ENCODE measurements at places on chromosomes 12 and 14.

DNA sequence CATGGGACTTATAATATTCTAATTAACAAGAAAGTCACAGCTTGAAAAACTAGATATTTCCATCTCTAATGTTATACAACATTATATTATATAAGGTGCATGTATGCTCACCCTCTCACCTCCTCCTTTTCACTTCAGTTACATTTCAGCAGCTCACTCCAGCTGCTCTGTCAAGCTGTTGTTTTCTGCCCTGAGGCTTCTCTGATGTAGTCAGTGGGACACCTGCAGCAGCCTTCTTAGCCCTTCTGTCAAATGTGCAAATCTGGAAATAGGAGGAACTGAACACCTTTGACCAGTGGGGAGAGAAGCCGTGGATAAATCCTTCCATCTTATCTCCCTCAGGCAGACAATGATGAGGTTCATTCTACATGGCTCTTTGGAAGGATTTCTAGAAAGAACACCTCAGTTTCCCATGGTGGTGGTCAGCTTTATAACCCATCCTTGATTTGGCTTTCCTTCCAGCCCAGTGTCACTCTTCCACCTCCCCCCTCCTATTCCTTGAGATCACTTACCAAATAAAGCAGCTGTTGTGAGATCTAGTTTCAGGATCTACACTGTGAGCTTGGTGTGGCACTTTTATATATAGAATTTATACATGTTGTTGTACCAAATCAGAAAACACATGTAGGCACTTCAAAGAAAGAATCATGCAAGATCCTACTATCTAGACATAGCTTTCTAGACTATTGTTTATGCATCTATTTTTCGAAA is 79.6 kb upstream of the STK38L start:
- no peak for DNase-seq

GRCh38 chr14:85599939-85600338 is 70.0 kb downstream of the FLRT2 start:
- DNase-seq: peak; percentile 27

DNA sequence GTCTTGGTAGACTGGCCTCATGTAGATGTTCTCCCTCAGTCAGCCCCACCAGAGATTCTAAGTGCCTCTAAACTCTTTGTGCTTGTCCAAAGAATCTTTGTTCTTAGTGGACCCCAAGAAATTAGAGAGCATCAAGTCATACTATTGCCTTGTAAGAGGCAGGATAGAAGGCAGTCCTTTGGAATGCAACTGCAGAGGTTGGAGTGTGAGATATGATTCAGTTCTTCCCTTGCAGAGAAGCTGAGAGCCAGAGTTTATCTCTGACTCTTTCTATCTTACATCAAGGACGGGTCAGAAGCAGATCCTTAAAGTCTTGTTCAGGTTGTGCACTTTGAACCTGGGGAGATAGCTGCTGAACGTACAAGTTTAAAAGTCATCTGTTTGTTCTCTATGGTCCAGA is 21.1 kb downstream of the TMX1 start:
- DNase-seq: no peak

GRCh38 chr12:71216725-71217579 is 59.2 kb upstream of the TSPAN8 start:
- peak; percentile 8 for DNase-seq

GRCh38 chr14:89813617-89814031 is 140.9 kb downstream of the EFCAB11 start:
- DNase-seq: peak; percentile 99

DNA sequence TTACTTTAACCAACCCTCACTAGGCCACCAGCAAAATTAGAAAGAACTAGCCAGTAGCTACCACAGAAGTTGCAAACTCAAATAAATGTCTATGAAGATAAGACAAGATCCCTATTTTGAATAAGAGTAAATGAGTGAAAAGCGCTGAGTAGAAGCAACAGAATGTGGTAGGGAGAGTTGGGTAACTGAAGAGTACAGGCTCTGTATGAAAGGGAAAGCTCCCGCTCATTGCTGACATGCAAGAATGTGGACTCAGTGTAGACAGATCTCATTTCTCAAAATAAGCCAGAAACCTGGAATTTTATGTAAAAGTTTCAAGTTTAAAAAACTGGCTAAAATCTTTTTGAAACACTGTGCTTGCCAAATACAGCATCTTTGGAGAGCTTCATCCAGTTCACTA is 63.9 kb downstream of the NAV3 start:
- DNase-seq: no peak

DNA sequence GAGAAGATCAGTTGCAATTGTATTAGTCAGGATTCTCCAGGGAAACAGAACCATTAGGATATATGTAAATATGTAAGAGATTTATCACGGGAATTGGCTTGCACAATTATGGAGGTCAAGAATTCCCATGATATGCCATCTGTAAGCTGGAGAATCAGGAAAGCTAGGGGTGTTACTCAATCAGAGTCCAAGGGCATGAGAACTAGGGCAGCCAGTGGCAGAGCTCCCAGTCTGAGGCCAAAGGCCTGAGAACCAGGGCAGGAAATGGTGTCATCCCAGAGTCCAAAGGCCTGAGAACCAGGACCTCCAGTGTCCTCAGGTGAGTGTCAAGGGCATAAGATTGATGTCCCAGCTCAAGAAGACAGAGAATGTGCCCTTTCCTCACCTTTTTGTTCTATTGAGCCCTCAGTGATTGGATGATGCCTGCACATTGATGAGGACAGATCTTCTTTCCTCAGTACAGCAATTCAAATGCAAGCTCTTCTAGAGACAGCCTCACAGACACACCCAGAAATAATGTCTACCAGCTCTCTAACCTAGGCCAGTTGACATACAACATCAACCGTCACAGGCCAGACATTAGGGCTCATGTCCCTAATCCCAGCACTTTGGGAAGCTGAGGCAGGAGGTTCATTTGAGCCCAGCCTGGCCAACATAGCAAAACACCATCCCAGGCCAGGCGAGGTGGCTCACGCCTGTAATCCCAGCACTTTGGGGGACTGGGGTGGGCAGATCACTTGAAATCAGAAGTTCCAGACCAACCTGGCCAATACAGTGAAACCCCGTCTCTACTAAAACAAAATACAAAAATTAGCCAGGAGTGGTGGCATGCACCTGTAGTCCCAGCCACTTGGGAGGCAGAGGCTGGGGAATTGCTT is 34.9 kb upstream of the ZNF740 start:
- DNase-seq: no peak

DNA sequence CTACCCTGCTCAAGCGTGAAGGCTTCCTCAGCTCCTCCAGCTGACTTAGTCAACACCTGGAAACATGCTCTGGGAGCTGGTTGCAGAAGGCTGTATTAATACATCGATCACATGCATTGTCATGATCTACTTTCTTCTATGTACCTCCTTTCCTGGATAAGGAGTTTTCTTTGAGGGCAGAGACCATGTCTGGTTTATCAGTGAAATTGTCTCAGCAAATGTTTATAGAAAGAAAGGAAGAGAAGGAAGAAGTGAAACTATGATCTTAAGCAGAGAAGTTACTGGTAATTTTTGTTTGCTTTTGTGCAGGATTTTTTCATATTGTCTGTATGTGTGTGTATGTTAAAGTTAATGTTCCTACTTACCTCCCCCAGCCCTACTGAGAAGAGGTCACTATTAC is 4.5 kb downstream of the DYRK4 start:
- DNase-seq: no peak

DNA sequence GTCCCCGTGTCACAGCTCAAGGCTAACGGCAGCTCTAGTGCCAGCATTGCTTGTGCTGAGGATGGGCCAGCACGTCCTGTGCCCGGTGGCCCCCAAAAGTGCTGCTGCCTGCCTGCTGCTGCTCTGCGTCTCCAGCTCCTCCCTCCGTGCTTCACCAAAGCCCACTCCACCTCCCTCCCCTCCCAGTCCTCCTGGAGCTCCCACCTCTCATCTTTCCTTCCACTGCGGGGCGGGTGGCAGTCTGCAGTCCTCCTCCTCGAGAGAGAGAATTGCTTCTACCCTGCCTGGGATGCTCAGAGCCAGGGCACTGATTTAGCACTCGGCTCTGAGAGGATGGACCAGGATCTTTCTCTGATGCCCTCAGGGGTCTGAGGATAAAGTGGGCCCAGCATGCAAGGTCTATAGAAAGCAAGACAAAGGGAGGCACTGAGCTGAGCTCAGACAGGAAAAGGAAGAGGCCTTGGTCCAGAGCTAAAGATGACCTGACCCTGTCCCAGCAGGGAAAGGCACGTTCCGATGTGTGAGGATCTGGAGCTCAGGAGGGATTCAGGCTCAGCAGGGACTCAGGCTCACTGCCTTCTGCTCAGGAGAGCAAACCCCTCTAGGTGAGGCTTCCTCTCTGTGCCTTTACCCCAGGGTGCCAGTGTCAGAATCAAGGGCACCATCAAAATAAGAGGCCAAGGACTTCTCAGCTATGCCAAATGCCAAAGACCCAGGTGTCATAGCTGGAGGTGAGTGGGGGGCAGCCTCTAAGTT is 113.1 kb upstream of the FKBP4 start:
- no peak for DNase-seq

GRCh38 chr12:69469854-69470188 is 367 bp upstream of the FRS2 start:
- no peak for DNase-seq

DNA sequence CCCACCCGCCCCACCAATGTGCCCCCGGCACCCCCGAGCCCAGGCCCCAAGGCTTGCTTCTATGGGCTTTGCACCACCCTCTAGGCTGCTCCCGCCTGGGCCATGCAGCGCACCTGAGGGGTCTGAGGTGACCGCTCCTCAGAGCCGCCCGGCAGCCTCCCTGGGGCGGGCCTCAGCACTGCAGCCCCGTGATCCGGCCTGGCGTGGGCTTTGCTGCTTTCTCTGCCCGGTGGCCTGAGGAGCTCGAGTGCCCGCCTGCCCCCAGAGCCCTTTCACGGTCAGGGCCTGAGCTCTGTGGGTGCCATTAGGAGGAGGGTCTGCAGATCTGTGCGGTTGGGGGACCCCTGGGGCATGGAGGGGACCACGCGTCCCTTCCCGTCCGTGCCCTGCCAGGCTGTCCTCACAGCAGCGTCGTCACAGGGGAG is 6.2 kb downstream of the MTA1 start:
- DNase-seq: no peak

DNA sequence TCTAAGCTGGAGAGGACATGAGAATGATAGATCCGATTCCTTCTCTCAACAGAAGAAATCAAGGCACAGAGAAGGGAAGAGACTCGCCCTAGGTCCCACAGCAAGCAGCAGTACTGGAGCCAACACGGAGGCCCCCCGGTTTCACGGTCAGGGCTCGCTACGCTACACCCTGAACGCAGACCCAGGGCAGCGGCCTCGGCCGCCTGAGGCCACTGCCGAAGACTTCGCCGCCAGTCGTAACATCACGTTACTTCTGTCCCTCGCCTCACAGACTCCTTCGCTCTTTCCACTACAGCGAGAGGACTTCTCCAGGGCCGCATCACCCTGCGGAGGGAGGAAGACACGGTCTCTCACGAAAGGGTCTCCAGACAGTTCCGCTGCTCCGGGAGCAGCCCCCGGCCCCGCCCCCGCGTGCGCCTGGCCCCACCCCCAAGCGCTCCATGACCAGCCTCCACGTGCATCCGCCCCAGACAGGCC is 411 bp upstream of the DCAF4 start:
- DNase-seq: no peak

DNA sequence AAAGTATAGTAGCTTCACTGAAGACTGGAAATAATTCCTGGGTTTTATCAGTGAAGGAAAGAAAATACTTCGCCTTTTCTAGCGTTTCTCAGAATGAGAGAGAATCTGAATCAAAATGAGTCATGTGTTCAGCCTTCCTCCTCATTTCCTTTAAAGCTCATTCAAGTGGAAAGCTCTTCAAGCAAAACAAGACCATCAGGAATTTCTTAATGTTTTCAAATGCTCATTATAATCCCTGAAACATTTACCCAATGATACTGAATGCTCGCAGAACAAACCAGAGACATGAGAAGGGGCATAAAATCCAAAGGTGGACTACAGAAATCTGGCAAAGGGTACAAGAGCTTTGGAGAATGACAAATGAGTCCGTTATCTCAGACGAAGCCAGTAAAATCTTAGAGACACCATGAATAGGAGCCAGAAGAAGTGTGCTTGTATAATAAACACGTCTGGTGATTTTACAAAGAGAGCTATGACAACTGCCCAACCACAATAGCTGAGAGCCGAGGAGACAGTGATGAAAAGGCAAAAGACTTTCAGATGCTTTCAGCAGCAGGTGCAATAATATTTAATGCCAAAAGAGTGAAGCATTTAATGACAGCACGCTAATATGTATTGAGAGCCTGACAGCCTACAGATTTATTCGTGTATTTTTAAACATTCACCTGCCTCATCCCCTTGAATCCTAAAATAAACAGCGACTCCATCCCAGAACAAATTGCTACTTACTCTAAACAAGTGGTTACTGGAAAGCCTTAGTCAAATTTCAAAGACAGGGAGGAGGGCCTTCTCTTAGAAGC is 19.0 kb downstream of the SPRING1 start:
- peak; percentile 39 for DNase-seq

- DNase-seq: no peak
Measured at GRCh38 chr12:26712892-26713291, 120.1 kb downstream of the ITPR2 start.

- DNase-seq: no peak
Measured at GRCh38 chr14:102317564-102318248, 1.8 kb upstream of the ZNF839 start.

DNA sequence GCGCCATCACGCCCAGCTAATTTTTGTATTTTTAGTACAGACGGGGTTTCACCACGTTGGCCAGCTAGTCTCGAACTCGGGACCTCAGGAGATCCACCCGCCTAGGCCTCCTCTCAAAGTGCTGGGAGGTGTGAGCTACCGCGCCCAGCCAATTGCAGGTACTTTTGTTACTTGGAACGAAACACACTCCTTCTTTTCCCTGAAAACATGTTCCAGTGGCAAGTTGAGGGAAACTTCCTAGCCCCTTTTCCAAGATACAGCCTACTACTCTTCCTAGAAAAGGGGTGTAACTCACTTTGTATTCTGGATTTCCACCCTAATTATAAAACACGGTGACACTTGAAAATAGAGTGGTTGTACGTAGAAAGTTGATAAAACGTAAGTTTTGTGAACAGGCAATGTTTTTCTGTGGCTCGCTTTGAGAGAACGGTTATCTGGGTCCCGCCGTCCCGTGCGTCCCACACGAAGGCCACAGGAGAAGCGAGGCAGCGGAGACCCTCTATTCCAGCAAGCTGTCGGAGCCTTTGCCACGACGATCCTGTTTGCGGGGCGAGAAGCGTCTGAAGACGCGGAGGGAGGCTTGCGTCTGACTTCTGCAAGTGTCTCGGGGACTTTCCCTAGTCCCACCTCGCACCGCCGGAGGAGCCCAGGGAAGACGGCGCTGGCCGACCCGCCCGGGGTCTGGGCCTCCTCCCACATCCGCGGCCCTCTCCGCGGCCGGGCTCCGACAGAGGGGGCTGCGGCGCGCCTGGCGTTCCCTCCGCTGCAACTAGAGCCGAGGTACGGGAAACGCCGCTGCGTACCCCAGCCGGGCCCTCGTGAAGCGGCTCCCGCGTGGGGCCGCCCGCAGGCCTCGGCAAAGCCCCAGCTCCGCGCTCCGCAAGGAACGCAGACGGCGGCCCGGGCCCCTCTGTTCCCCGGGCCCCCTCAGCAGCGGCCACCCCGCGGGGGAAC is 745 bp downstream of the CDCA4 start:
- peak; percentile 26 for DNase-seq

GRCh38 chr12:94725375-94726168 is 75.2 kb upstream of the TMCC3 start:
- peak; percentile 21 for DNase-seq
